ENCODE measurements at places on chromosomes 3 and 15. TPM values are rescaled to one million over a fixed set of nuclear protein-coding genes. Genes with fewer than 3 reads are reported as not detected.

DNA sequence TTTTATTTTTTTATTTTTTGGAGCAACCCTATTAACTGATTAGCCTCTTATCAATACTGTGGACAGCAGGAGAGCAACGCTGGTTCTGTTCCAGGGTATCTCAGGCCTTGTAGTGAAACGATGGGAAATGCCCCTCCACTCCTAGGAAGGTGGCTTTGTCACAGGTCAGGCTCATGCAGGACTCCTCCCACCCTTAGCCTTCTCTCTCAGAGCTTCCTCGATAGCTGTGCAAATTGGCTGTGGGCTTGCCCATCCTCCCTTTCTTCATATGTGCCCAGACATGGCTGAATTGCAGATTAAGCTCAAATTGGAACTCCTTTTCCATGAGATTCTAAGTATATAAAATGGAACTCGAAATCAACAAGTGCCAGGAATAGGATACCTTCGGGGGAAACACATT, 38.5 kb downstream of the TMEM41A start:
- no peak for DNase-seq

DNA sequence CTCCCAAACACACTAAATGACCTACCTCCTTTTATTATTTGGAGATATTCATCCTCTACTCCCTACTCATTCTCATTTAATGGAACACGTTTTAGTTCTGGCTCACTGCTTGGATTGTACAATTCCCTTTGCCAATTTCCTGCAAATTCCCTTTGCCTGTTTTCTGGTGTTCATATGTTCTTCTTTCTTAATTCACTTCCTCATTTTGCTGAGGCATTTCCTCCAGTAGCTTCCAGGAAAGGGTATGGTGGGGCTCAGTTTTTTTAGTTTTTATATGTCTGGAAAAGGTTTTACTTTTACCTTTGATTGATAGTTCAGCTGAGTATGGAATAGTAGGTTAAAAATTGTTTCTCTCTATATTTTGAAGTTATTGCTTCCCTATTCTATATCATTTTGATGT, 143.6 kb upstream of the GOLIM4 start:
- no peak for DNase-seq

- no peak for DNase-seq
These were observed 517.1 kb upstream of the CCDC54 start for GRCh38 chr3:106860182-106860581.

GRCh38 chr3:119783883-119784282, 2.0 kb downstream of the NR1I2 start:
- no peak for DNase-seq

- no peak for DNase-seq
These were observed 277.7 kb downstream of the EDEM1 start for GRCh38 chr3:5465183-5465582.

The LMAN1L gene
- under 0.01 TPM for total RNA-seq

DNA sequence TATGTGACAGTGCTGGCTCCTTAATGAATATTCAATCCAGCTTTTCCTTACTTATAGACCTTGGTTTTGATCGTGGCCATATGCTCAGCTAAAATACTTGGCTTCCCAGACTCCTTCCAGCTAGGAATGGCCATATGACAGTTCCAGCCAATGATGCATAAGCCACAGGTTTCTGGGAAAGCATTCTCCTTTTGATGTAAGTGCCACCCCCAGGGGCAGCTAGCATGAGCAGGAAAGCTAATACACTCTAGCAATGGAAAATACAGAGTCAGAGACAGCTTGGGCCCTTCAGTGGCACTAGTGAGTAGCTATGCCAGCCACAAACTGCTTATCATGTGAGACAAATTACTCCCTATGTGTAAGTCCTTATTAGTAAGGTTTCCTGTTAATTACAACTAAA, 26.7 kb downstream of the TBC1D2B start:
- DNase-seq = no peak

DNA sequence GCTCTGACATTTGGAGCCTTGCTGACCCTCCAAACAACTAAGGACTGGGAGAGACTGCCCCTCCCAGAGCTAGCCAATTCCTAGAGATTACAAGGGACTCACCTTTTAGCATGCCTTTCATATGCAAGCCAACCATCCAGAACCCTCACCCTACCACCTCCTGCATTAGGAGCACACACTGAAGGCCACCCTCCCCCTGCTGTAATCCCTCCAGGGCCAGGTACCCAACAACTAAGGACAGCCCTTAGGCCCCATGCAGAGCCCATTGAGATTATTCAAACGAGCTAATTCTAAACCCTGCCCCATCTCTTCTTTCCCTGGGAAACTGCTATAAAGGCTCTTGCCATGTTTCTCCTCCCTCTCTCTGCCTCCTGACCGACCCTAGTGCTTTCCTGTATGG, 352.6 kb downstream of the ERC2 start:
- no peak for DNase-seq

- no peak for DNase-seq
These were observed 89.6 kb downstream of the FILIP1L start for GRCh38 chr3:100024520-100025303.

DNA sequence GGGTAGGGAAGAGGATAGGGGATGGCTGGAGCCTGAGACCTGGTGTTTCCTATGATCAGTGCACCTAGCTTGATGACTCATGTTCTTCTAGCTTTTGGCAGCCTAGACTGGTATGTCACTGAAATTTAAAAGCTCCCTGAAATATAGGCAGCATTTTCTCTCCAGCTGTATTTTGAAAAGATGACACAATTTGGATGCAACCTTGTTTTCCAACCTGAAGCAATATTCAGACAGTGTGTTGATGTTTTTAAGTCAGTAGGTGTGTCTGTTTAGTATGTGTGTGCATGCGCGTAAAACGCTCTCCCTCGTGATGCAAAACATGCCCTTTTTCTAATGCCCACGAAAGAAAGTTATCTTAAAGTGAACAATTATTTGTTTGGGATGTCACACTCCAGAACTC, 58.5 kb downstream of the RPL22L1 start:
- no peak for DNase-seq

The CPLX3 gene
- total RNA-seq = not detected

- no peak for DNase-seq
These were observed 861.8 kb downstream of the SQOR start for GRCh38 chr15:46496491-46497115.

- peak; percentile 9 for DNase-seq
These were observed 17.6 kb upstream of the RBP2 start for GRCh38 chr3:139493826-139494385.

All from osteoblast (primary cell).